ENCODE measurements at places on chromosomes 6 and 20.

DNA sequence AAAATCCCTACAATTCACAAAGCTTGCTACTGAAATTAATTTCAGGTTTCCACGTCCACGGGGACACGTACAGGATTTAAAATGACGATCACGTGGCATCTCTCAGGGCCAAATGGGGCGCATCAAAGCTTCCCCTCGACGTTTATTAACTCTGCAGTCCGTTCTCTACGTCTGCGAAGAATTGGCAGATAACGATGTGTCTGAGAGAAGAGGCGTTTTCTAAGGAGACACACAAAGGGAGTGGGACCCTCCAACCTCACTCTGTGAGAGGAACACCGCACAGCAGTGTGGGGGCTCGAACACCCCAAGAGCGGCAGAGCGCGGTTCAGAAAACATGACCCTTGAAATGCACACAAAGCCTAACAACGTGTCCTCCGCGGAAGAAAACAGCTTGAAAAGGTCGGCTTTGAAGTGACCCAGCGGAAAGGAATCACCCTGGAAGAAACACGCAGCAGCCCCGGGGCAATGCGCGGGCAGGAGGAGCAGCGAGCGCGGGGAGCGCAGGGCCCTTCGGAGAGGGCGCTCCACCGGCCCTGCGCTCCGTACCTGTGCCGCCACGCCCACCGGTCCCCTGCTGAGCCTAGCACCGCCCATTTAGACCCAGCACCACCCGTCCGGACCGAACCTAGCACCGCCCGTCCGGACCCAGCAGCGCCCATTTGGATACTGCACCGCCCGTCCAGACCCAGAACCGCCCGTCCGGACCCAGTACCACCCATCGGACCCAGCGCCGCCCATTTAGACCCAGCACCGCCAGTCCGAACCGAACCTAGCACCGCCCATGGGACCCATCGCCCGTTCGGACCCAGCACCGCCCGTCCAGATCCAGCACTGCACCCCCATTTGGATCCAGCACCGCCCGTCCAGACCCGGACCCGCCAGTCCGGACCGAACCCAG is 1.1 kb upstream of the AFDN start:
- DNase-seq = peak; percentile 93

DNA sequence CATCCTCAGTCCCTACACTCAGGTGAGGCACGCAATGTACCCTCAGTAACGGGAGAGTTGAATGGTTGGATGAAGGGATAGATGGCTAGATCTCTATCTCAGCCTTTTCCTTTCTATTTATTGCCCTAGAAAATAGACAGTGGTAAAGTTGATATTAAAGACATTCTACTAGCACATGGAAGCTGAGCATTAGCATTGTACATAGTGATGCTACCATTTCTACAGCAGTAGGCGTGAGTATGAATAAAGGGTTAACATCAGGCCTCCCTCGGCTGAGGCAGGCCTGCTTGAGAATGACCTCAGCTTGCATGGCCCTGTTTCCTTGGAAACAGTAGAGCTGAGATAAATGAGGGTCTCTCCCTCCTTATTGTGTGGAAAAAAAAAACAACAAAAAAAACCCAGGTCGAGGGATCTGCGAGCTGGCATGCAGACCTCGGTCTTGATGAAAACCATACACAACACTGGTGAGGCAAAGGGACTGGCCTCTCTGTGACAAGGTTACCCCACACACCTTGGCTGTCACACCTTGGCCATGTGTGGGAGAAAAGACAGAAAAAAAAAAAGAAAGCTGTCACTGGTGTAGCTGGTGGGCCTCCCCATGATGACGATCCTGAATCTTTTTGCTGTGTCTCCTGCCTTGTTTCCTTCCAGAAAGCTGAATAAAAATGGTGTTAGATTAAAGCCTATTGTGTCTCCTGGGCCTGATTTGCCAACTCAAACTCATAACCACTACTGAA is 160.0 kb downstream of the HACE1 start:
- DNase-seq = no peak

DNA sequence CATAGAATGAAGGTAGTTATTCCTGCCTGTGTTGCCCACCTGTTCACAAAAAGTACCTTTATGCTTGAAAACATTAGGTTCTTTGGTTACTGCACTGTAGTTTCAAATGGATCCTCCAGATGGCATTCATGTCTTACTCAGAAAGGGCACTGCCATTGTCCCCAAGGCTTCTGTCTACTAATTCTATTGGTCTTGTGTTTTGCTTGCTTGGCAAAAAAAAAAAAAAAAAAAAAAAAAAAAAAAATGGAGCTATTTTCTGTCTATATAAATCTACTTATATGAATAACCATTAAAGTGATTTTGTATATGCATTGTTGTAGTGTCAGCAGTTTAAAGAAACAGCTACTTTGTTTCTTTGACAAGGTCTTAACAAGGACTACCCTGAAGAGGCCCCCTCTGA is 12.7 kb upstream of the EFHC1 start:
- no peak for DNase-seq

- no peak for DNase-seq
These were observed 244.9 kb downstream of the DHX35 start for GRCh38 chr20:39206899-39207564.

GRCh38 chr20:41386502-41387427 is 20.1 kb upstream of the EMILIN3 start:
- no peak for DNase-seq

- no peak for DNase-seq
These were observed 5.1 kb downstream of the BRPF3 start for GRCh38 chr6:36201612-36202011.

GRCh38 chr6:75748003-75748742 is 866 bp upstream of the MYO6 start:
- DNase-seq = no peak

GRCh38 chr20:32474009-32474716 is 111.0 kb downstream of the NOL4L start:
- peak; percentile 50 for DNase-seq

DNA sequence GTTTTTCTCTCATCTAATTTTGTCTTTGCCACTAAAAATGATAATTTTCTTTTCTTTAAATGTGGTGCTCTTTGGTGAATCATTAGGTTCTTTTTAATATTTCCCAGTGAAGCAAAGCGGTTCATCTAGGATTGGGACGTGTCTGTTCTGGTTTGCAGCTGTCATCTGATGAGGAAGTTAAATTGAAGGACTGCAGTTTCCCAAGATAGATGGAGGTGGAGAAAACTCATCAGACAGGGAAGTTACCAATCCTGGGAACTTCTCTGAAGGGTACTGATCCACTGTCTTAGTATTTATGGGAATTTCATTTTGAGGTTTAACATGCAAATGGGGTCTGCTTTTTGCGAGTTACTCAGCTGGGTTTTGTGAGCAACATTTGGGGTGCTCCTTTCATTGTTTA is 2.4 kb upstream of the AARS2 start:
- DNase-seq = no peak

GRCh38 chr6:140806431-140806830 is 1326.3 kb upstream of the GJE1 start:
- no peak for DNase-seq

GRCh38 chr6:84625506-84625905 is 138.9 kb downstream of the TBX18 start:
- no peak for DNase-seq

GRCh38 chr6:129476810-129477209 is 233.2 kb downstream of the ARHGAP18 start:
- no peak for DNase-seq

DNA sequence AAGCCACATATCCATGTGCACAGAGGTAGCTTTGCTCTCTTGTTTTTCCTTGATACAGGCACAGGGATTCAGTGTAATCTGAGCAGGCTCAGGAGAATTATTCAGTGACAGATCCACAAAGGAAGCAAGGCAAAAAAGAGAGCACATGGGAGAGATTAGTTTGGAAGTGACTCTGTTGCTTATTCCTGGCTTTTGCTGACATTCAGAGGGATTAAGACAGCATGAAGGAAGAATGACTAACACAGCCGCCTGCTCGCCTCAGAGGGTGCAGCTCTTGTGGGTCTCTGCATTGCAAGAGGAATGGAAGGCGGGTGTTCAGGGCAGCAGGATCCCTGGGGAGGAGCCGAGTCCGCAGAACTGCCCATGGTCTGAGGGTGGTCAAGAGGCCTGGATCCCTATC is 203.4 kb upstream of the KCNQ5 start:
- DNase-seq = no peak

- DNase-seq = no peak
These were observed 23.9 kb downstream of the SERPINB6 start for GRCh38 chr6:2947445-2947844.

DNA sequence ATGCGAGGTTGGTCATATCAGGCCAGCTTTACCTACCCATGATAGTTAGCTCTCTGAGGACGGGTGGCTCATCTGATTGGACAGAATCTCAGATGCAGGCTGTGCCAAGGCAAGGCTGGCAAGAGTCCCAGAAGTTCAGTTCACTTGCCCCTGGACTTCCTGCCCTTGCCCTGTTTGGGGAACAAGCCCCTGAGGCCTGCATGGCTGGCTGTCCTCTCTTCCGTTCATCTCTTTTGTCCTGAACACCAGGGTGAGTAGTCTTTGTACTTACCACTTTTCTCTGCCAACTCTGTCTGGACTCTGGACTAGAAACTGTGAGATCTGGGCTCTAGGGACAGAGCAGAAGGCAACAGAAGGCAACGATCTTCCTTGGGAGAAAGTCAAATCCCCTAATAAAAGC is 769.9 kb downstream of the QKI start:
- no peak for DNase-seq

DNA sequence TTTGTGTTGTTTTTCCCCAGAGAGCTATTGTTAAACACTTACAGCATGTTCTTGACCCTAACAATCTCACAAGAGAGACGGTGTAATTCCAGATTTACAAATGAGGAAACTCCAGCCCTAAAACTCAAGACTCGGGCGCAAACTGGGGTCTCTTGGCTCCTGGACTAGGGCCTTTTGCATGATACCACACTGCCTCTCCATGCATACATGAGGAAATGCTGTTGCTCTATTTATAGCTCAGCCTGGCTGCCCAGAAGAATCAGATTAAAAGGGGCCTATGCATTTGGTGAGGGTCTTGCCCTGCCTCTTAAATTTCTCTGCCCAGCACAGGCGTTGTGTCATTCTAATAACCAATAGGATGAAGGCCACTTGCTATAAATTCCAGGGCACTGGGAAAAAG is 30.5 kb upstream of the SNRPB2 start:
- no peak for DNase-seq

GRCh38 chr20:13325033-13325432 is 104.0 kb downstream of the ISM1 start:
- no peak for DNase-seq

DNA sequence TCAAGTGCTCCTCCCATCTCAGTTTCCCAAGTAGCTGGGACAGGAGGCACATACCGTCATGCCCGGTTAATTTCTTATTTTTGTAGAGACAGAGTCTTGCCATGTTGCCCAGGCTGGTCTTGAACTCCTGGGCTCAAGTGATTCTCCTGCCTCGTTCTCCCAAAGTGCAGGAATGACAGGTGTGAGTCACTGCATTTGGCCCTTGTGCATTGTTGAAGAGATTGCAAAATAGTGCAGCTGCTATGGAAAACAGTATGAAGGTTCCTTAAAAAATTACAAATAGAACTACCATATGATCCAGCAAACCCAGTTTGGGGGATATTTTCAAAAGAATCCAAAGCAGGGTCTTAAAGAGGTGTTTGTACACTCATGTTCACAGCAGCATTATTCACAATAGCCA is 69.1 kb downstream of the GJA10 start:
- DNase-seq = no peak

GRCh38 chr6:45743028-45743615 is 272.5 kb downstream of the CLIC5 start:
- DNase-seq = peak; percentile 9

- DNase-seq = peak; percentile 27
These were observed 94.9 kb upstream of the NT5E start for GRCh38 chr6:85354761-85355618.

DNA sequence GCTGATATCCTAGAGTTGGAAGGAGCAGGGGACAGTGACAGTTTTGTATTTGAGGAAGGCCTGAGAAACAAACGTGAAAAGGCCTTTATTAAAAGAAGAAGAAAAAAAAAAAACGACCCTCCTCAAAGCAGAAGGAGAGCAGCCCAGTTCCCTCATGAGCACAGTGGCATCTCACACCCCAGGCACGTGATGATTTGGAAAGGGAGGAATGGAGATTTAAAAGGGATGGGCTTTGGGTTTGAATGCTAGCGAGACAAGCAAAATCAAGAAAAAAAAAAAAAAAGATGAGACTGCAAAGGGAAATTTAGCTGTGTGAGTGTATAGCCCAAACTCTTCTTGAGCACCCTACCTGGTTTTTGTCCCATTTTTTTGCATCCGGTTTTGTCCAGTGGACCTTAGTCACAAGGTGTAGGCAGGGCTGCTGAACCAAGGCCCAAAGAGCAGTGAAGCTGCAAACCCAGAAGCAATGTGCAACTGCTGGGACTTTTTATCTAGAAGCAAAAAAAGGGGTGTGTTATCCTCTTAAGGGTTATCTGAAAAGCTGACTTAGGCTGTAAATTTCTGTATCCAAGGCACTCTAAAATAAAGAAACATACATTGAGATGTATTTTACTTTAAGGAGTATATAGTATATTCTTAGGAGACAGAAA is 54.5 kb upstream of the RREB1 start:
- no peak for DNase-seq

GRCh38 chr6:44867571-44868334 is 460.4 kb upstream of the RUNX2 start:
- DNase-seq = no peak

- DNase-seq = no peak
These were observed 23.2 kb downstream of the SCGN start for GRCh38 chr6:25675167-25675566.

DNA sequence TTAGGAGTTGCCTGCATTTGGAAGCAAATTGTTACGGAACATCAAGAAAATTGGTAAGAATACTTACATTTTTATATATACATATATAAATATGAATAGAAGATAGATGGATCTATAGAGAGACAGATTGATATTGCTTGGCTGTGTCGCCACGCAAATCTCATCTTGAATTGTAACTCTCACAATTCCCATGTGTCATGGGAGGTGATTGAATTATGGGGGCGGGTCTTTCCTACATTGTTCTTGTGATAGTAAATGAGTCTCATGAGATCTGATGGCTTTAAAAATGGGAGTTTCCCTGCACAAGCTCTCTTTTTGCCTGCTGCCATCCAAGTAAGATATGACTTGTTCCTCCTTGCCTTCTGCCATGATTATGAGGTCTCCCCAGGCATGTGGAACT is 180.8 kb upstream of the HEY2 start:
- no peak for DNase-seq

DNA sequence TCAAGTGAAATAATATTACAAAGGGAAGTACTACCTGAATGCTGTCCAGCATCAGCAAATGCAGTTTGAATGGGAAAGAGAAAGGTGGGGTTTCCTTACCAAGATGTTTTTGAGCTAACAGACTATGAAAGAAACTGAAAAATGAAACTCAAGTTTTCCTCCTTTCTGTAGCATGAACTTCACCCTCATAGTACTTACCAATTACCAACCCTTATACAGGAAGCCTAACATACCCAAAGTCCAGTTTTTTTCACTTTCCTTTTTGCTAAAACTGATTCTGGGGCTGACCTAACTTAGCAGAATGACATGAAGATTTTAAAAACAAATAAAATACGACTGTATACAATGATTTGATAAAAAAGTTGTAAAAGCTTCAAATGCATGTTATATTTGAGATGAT is 5.2 kb downstream of the ZNFX1 start:
- DNase-seq = no peak

Measured in HuH-7.5 (cell line).